ENCODE measurements at places on chromosomes 2 and 18. TPM values are rescaled to one million over a fixed set of nuclear protein-coding genes. Genes with fewer than 3 reads are reported as not detected.

PIKFYVE gene
- total RNA-seq = 22.4 TPM

ASAP2 gene
- 0.14 TPM for total RNA-seq

LINC00305 gene
- not detected for total RNA-seq

SDC1 gene
- 0.67 TPM for total RNA-seq

ZNF519 gene
- 13.3 TPM for total RNA-seq

PPM1G gene
- total RNA-seq = 101 TPM

CYBRD1 gene
- total RNA-seq = 0.76 TPM

SERPINB11 gene
- not detected for total RNA-seq

HOXD13 gene
- not detected for total RNA-seq

TXNDC2 gene
- not detected for total RNA-seq

GNAL gene
- 0.05 TPM for total RNA-seq

POTEE gene
- total RNA-seq = 0.45 TPM

ANKRD30BL gene
- not detected for total RNA-seq

TUBB8B gene
- total RNA-seq = not detected

PFN4 gene
- total RNA-seq = not detected

RNF125 gene
- total RNA-seq = 11.4 TPM

BCS1L gene
- total RNA-seq = 61.3 TPM

RIT2 gene
- total RNA-seq = not detected

ATP5F1A gene
- 467 TPM for total RNA-seq

CD8B2 gene
- total RNA-seq = 0.10 TPM

CCDC74B gene
- total RNA-seq = 3.7 TPM

PLEKHH2 gene
- 0.72 TPM for total RNA-seq

SALL3 gene
- total RNA-seq = not detected

DLX1 gene
- total RNA-seq = not detected

MRO gene
- not detected for total RNA-seq

All from activated naive CD4-positive, alpha-beta T cell treated with anti-CD3 and anti-CD28 coated beads for 36 hours (primary cell).